ENCODE measurements at places on chromosomes 7 and 10. TPM values are rescaled to one million over a fixed set of nuclear protein-coding genes. Genes with fewer than 3 reads are reported as not detected.
A peak's percentile ranks its signal among the peaks of the same experiment; 100 is the strongest.

GRCh38 chr7:159128767-159129166, 15.9 kb downstream of the VIPR2 start:
- no peak for ATAC-seq

GRCh38 chr7:13797545-13797944, 191.9 kb downstream of the ETV1 start:
- ATAC-seq = no peak

DNA sequence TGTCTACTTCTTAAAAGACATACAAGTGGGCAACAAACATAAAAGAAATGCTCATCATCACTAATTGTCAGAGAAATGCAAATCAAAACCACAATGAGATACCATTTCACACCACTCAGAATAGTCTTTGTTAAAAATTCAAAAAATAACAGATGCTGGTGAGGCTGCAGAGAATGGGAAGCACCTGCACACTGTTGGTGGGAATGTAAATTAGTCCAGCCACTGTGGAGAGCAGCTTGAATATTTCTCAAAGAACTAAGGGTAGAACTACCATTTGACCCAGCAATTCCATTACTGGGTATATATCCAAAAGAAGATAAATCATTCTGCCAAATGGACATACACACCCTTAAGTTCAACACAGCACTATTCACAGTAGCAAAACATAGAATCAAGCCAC, 61.8 kb upstream of the STEAP1 start:
- no peak for ATAC-seq

GRCh38 chr7:93515144-93515543, 59.4 kb downstream of the CALCR start:
- no peak for ATAC-seq

GRCh38 chr7:54788664-54789063, 29.7 kb upstream of the SEC61G start:
- peak; percentile 83 for ATAC-seq

GRCh38 chr10:13613519-13613918, 26.8 kb downstream of the PRPF18 start:
- ATAC-seq = no peak

- no peak for ATAC-seq
Measured at GRCh38 chr10:73992899-73993788, 4.8 kb upstream of the VCL start.

DNA sequence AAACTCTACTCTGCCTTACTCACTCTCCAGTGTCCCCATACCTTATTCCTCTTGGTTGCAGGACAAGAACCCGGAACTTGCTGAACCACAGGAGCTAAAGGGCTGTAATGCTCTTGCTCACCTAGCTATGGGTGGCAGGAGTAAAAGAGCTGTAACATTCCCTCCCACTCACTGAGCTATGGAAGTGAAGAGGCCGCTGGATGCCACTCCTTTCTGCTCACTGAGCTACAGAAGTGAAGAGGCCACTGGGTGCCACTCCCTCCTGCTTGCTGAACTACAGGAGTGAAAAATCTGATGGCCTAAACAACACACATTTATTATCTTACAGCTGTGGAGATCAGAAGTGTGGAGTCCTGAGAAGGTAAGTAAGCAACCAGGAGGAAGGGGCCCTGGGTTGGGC, 17.5 kb downstream of the MRPS24 start:
- no peak for ATAC-seq

The PRLHR gene
- 0.13 TPM for total RNA-seq

The SPOCK2 gene
- 6.2 TPM for total RNA-seq

The CRTAC1 gene
- total RNA-seq = 1.9 TPM

The GPER1 gene
- total RNA-seq = 8.4 TPM
